ENCODE measurements at places on chromosomes 6 and 20.

- no peak for DNase-seq
Observed at GRCh38 chr6:158020272-158020711, 38.6 kb downstream of the SYNJ2 start.

- DNase-seq, result no peak
Observed at GRCh38 chr6:137277971-137278637, 58.9 kb upstream of the IFNGR1 start.

- DNase-seq, result peak; percentile 80
Observed at GRCh38 chr20:35463455-35464300, 8.3 kb downstream of the CEP250 start.

DNA sequence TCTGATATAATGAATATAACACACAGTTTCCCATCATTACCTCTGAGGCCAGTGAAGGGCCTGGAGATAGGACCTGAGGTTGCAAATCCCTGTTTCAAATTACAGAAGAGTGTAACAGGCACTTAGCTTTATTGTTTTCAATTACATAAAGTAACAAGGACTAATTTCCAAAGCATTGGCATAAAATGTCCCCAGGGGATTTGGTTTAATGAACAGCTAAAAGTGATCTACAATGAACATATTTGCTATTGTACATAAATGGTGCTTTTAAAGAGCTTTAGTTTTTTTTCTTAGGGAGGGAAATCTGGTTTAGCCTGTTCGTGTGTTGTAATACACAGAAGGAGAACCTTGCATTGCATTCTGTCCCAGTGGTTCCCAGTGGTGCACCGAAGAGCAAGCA, 54.4 kb downstream of the HMGN3 start:
- DNase-seq, result no peak

DNA sequence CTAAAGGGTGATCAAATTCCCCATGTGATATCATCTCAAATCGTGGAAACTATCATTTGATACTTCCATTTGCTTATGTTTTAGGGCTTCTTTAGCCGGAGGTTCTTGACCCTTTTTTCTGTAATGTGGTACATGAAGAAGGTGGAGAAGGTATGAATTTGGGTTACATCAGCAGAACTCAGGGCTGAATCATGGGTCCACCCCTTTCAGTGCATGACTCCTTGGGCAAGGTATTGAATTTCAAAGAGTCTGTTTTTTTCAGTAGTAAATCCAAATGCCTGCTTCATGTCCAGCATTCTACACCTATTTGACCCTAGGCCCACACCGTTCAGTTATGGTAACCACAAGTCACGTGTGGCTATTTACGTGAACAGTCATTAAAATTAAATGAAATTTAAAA, 30.6 kb upstream of the QKI start:
- no peak for DNase-seq

- no peak for DNase-seq
Observed at GRCh38 chr20:14375416-14375985, 38.1 kb upstream of the FLRT3 start.

GRCh38 chr6:13427801-13428582, 59.4 kb downstream of the GFOD1 start:
- DNase-seq, result no peak

DNA sequence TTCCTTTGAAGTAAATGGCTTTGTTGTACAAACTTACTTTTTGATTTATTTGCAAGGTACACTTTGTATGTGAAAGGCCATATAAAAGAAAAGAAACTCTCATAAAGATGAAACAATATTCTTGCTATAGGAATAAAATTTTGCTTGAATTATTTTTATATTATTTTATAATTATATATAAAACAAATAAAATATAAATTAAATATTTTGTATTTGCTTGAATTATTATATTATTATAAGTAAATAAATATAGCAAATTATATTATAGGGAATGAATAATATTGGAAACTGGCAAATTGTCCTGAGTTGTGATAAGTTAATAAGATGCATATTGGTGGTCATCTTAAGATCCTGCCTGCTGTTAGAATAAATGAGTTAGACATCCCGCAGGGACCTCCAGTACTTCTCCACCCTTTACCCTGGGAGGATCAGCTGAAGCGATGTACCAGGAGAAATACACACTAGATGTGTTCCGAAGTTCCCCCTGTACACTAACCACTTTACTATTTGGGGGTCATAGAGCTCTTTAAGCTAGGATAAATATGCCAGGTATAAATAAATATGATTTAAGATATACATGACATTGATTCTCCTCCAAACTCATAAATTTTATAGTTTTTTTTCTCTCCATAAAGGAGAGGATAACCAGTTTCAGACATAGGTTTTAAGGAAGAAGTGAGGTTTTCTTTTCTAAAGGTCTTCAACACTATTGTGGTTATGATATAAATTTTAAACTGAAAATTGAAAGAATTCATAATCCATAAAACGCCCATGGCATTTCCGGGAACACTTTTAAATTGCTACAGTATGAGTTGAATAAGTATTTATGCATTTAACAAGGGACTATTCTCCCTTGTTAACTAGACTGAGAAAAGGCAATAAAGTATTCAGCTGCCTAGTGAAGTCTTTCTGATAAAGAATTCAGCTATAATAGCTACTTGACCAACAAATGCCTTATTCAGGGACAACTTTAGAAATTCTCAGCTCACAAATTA, 486.3 kb upstream of the MARCKS start:
- peak; percentile 29 for DNase-seq

GRCh38 chr20:59403962-59404314, 103.5 kb downstream of the EDN3 start:
- DNase-seq, result no peak

GRCh38 chr6:62272114-62272513, 13.9 kb downstream of the KHDRBS2 start:
- DNase-seq, result no peak

DNA sequence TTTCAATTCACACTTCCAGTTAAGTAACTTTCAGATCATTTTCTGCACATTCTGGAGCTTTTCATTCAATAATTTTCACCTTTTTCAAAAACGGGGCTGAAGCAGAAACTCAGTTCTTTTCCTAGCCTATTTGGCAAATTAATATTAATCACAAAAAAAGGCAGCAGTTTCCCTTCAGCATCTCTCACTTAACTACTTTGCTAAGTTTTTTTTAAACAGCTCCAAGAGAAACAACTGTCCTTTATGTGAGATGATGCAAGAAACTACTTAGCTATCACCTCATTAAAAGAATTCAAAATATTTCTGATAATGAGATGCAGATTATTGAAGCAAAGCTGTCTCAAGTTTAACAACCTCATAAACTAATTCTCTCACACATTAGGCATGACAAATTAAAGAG, 11.8 kb downstream of the CASS4 start:
- DNase-seq, result no peak

DNA sequence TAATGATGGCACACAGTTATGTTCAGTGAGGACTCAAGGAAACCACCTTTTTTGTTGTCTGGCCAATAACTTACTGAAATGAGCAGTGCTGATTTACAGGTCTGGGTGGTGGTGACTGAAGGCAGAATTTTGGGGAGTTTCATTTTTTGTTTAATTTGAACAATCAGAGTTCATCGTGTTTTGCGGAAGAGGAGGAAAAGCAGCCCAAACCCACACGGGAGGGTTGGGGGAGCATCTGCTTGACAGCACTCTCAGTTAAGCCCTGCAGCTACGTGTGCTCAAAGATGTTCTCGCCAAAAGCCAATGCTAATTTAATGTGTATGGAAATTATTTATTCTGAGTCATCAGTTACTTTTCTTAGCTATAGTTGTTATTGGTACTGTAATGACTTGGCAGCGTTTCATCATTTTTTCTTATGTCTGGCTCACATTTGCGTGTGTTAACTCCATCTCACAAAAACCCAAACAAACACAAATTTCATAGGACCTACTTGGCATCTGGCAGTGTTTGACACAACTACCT, 89.2 kb downstream of the UST start:
- peak; percentile 9 for DNase-seq

GRCh38 chr6:45044086-45044485, 284.0 kb upstream of the RUNX2 start:
- DNase-seq, result no peak

DNA sequence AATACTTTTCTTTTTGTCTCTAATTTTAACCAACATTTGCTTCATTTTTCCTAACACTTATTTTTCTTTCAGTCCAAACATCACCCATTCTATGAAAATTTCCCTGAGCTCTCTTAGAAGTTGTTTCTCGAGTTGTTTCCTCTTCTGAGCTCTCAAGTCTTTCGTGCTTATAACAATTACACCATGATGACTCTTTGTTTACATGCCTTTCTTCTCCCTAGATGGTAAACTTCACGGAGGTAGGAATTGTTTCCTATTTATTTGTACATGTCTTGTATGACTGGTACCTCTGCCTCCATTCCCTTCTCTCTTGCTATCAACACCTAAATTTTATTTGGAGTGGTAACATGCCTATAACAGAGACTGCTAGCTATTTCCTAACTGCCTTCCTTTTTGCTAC, 6.4 kb downstream of the BLOC1S5 start:
- DNase-seq, result no peak

DNA sequence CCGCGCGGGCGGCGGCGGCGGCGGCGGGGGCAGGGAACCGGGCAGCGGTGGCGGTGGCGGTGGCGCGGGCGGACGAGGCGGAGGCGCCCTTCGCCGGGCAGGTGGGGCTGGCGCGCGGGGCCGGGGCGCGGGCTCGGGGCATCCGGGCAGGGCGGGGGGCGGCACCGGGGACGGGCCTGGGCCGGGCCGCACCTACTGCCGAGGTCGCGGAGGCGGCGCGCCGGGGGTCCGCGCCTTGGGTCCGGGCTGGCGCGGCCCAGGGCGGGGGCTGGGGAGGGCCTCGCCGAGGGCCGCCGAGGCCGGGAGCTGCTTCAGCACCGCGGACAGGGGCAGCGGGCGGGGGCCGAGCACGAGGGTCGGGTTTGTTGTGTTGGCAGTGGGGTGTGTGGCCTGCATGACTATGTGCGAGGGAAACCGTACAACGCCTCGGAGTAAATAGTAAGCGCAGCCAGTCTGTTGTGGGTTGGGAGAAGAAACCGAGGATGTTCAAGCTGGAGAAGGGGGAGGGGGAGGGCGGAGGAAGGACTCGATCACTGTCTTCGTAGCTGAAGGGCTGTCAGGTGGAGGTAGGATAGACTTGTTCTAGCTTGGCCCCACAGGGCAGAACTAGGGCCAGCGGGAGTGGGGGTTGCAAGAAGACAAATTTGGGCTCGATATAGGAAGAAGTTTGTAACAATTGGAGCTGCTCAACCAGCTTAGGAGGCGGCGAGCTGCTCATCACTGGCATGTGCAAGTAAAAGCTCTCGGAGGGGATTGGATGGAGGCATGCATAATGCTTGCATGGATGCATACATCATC, 593 bp downstream of the MMP24 start:
- peak; percentile 62 for DNase-seq

DNA sequence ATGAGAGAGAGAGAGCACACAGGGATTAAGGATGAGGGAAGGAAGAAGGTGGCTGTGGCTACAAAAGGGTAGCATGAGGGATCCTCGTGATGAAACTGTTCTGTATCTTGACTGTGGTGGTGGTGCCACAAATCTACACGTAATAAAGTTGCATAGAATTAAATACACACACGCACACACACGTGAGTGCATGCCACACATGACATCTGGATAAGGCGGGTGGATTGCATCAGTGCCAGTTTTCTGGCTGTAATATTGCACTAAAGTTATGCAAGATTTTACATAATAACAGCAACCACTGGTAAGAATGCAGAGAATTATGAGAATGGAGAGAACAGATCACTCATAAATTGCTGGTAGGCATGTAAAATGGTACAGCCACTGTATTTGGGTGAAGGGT, 16.9 kb upstream of the STK35 start:
- no peak for DNase-seq

- no peak for DNase-seq
Observed at GRCh38 chr20:37475252-37475651, 45.8 kb upstream of the NNAT start.

DNA sequence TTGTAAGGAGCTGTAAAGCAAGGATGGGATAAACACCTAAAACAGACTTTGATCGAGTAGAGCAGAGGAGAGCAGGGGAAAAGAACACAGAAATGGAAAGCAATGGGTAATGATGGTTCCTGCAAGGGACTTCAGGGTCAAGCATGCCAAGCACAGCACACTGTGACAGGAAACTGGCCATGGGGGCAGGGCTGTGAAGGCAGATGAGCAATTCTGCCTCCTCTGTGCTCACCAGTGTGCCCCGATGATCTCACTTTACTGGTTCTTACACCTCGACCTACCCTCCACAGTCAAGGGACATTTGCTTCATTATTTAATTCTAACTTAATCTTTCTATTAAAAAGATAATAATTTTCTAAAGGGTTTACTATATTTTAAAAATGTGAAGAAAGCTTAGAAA, 21.6 kb upstream of the MYB start:
- DNase-seq, result no peak

DNA sequence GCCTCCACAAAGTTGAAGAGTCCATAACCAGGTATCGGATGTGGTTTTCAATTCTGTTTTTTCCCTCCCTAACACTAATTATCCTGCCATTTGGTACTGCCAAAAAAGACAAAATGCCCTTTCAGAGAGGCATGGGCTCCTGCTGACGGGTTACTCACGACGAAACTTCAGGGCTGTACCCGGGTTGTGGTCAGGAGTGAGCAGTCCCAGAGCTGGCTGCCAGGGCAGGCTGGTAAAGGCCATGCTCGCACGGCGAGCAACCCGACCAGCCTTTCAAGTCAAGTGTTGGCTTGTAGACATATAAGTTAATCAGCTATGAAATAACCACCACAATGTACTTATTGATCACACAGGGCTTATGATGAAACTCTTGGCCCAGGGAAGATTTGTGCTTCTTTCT, 152.5 kb downstream of the FOXC1 start:
- DNase-seq, result no peak

- no peak for DNase-seq
Observed at GRCh38 chr6:83767033-83767432, 58.1 kb upstream of the SNAP91 start.

DNA sequence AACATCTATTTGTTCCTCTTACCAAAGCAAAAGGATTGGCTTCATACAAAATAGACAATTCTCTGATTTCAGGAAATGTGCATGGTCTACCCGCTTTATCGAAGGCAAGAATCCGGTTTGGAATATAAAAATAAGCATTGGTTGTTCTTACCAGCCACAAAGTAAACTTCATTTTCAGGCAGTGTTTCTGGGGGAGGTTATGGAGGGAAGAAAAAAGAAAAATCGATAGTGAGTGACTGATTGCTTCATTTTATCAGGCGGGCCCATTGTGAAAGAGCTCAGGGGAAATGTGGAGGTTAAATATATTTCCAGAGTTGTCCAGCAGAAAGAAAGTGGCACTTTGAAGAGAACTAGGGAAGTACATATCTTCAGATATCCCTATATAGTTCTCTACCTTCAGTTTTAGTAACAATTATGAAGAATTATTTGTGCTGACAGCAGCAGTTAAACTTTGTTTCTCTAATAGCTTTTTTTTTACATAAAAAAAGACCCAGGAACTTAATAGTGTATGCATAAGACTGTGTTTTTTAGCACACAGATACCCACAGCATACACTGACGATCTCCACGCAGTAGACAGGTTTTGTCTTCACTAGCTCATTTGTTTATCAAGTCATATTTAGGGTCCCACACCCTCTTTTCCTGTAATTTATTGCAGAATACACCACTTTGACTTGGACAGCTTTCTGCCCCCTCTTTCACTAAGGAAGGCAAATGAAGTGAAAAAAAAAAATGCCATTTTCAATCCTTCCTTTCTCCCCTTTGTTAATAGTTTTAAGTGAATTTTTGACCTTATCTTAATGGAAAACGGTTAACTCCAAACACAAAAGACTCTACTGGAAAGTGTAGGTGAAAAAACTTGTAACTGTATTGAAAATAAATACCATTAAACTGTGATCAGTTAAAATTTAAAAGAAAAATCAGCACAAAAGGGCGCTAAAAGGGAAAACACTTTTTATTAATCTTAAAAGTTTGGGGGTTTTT, 2.9 kb downstream of the POU3F2 start:
- no peak for DNase-seq
